ENCODE measurements at places on chromosomes 4 and X. TPM values are rescaled to one million over a fixed set of nuclear protein-coding genes. Genes with fewer than 3 reads are reported as not detected.

DNA sequence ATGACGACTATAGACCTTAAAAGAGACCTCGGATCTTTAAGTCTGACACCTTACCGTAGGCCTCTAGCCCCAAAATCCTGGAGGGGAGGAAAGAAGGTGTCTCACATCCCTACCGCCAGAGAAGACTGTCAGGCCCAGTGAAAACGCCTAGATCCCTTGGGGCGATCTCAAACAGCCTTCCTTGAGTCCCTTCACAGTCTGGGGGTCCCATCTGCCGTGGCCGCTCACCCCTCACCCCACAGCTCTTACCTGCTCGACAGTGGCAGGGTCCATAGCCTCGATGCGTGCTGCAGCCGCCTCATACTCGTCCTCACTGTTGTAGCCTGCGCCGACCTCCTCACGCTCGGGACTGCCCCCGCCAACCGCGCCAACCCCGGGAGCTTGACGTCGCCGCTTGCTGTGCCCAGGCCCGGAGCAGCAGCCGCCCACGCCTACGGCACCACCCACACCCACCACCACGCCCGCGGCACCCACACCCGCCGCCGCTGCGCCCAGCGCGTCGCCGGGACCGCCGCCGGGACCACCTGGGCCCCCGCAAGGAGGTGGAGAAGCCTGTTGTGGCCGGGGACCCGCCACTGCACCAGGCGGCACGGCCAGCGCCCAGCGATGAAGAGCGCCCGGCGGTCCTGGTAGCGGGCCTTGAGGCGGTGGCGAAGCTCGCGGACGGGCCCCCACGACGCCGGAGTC lies 536 bp downstream of the OTUD5 start:
- DNase-seq = peak; percentile 45

- DNase-seq = no peak
These were observed 181.1 kb downstream of the ADAMTS3 start for GRCh38 chr4:72387959-72388358.

DNA sequence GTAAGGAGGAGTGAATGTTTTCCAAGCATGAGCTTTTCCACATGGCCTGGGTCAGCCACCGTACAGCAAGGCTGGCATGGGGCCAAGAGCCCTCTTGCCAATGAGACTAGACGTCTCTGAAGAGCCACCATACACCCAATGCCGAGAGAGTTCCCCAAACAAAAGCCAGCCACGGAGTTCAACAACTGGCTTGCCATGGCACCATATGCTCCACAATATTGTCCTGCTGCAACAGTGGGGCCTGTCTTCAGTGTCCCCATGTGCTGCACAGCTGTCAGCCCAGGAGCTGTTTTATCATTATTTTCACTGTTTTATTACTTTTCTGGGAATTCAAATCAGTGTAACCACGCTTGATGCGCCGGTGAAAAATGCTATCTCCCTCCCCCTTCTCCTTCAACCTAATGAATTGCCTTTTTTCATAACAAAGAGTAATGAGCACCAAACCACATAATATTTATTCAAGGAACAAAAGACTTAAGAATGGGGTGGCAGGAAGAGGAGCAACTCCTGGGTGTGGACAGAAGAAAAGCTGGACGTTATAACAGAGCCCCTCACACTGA lies 18.4 kb downstream of the MAML3 start:
- DNase-seq = no peak

DNA sequence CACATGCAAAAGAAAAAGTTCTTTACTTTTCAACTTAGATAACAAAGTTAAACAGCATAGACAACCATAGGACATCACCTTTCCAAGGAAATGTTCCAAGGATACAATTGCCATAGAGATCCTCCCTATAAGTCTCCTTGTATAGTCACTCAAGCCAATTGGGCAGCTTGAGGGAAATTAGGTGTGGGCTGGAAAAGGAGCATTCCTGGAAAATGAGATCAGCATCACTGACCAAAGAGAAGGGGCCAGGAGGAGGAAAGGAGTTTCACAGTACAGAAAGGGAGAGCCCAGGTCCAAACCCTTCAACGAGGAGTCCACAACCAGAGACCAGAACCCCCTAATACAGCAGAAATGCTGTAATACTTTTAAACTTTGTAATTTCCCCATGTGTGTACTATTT lies 91.5 kb upstream of the PPARGC1A start:
- no peak for DNase-seq

Gene LRP2BP
- total RNA-seq = 0.42 TPM

GRCh38 chr4:40915318-40916217 lies 165.8 kb downstream of the NSUN7 start:
- DNase-seq = no peak

GRCh38 chr4:168859888-168860694 lies 150.0 kb downstream of the CBR4 start:
- DNase-seq = no peak

Gene PDE5A
- 0.20 TPM for total RNA-seq

Gene CFAP299
- total RNA-seq = not detected

Gene FAM184B
- not detected for total RNA-seq

DNA sequence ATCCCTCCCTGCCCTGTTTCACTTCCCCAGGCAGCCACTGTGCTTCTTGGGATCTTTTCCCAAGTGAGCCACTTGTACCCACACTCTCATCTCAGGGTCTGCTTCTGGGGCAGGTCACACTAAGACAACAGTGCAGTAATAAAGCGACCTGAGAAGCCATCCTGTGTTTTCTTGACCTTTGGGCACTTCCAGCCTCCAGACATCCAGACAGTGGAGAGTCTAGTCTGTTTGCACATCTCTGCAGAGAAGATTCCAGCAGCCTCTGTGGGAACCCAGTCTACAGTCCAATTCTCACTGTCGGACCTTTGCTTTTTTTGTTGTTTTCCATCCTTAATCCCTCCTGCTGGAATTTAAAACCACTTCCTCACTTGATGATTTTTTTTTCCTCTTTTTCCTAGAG lies 50.3 kb upstream of the ATP6AP2 start:
- DNase-seq = no peak

Gene RTL9
- total RNA-seq = not detected

- no peak for DNase-seq
These were observed 167.2 kb downstream of the SH3KBP1 start for GRCh38 chrX:19720236-19720635.

DNA sequence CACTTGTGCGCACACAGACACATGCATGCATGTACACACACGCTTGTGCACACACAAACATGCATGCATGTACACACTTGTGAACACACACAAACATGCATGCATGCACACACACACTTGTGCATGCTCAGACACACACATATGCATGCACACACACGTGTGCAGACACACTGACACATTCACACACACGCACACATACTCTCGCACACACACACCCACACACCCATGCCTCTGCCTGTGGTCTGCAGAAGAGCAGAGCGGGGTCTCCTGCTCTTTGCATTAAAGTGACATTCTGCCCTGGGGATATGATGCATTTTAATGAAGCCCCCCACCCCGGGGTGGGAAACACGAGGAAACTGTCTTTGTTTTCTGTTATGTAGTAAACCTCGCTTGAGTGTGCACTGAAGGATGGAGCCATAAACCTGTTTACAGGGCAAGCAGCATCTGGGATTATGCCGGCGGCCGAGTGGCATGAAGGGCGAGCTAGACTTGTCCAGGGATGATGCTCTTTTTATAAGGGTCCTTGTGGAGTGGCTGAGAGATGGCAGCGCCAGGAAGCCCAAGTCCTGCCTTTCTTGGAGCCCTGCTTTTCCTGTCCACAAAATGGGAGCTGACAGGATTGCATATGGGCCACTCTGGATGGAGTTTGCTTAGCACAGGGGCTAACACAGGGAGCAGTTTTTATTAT lies 17.8 kb downstream of the PSAPL1 start:
- no peak for DNase-seq

GRCh38 chr4:152579916-152580315 lies 44.0 kb upstream of the FBXW7 start:
- DNase-seq = no peak

Gene CHRNA9
- 0.11 TPM for total RNA-seq

- no peak for DNase-seq
These were observed 2.1 kb downstream of the SHISA3 start for GRCh38 chr4:42399393-42399792.

- no peak for DNase-seq
These were observed 81.0 kb upstream of the ESX1 start for GRCh38 chrX:104335756-104336155.

Gene RAB40AL
- 0.35 TPM for total RNA-seq

Gene PPEF2
- total RNA-seq = 0.13 TPM

Gene SSX1
- not detected for total RNA-seq

GRCh38 chr4:25536564-25537320 lies 118.9 kb upstream of the SLC34A2 start:
- DNase-seq = no peak

Gene AREG
- 0.38 TPM for total RNA-seq

GRCh38 chrX:36650622-36651021 lies 357.5 kb upstream of the FAM47C start:
- DNase-seq = no peak

GRCh38 chrX:71809886-71810285 lies 46.7 kb downstream of the CXorf49B start:
- DNase-seq = no peak

- peak; percentile 64 for DNase-seq
These were observed 626 bp downstream of the TBC1D1 start for GRCh38 chr4:37891260-37892159.

- no peak for DNase-seq
These were observed 197.5 kb downstream of the AFAP1 start for GRCh38 chr4:7741946-7742806.

- DNase-seq = no peak
These were observed 80.5 kb upstream of the AMELX start for GRCh38 chrX:11212741-11213140.

DNA sequence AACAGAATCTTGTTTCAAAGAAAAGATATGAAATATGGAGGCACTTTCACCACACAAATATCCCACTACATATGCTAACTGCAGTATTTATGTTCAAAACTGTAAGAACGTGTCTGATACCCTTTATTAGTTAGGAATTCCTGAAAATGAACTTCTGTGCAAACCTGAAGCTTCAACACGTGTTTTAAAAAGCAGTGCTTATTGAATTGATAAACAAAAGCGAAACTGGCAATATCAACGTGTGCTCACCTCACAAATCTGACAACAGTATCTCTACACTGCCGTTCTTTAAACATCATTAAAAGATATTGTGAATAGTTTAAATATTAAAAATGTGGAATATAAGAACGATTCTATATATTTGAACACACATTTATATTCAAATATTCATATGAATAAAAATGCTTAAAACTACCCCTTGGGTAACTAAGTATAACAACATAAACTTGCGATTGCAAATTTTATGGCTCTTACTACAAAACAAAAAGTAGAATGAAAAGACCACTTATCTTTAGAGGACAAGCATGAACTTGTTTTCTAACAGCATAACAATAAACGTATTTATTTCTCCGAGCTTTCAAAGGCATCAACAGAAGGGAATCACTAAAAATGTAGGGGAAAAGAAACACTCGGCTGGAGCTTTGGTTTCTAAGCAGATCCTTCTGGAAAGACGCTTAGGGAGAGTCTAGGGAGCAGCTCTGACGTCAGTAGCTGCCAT lies at the start of gene LRP2BP:
Gene LRP2BP (minus strand): TSS at position 687 of the 718 bp plus-strand sequence. CDS start 17,738 bp downstream, outside the sequence.
- peak; percentile 24 for DNase-seq

Gene FAM13A
- 1.4 TPM for total RNA-seq

- no peak for DNase-seq
These were observed 80.9 kb downstream of the POLA1 start for GRCh38 chrX:24774650-24775049.

- no peak for DNase-seq
These were observed 275.9 kb upstream of the VCX3A start for GRCh38 chrX:6810776-6811175.
